Motor neuron (in vitro differentiated cells): ENCODE measurements at places on chromosomes 2 and 18. TPM values are rescaled to one million over a fixed set of nuclear protein-coding genes. Genes with fewer than 3 reads are reported as not detected.

GRCh38 chr2:84902526-84902925 lies 2.9 kb upstream of the TMSB10 start:
- no peak for ATAC-seq

DNA sequence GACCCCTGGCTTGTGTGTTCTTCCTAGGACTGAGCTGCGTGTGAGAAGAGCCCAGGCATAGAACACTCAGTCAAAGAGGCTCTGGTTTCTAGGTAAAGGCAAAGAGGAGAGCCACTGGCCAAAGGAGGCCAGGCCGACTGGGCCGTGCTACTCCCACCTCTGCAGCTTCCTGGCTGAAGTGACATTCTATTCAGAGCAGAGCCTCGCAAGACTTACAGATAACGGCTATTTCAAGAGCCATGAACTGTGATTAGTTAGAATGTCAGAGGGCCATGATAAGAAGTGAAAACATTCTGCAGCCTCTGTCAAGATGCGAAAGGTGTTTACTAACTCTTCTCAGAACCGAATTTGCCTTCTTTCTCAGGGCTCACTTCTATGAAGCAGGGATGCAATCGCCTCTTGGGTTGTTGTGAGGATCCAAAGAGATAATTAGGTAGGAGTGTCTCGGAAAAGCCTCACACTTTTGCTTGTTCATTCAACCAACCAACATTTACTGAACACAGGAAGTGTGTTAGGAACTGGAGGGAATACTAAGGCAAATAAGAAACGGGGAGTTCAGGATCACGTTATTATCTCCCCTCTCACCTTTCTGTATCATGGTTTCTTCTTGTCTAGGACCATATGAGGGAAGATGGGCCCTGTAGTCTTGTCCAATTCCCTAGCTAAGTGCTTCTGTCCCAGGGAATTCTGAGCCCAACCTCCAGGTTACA lies 3.4 kb upstream of the DNAJC5G start:
- ATAC-seq: no peak

DNA sequence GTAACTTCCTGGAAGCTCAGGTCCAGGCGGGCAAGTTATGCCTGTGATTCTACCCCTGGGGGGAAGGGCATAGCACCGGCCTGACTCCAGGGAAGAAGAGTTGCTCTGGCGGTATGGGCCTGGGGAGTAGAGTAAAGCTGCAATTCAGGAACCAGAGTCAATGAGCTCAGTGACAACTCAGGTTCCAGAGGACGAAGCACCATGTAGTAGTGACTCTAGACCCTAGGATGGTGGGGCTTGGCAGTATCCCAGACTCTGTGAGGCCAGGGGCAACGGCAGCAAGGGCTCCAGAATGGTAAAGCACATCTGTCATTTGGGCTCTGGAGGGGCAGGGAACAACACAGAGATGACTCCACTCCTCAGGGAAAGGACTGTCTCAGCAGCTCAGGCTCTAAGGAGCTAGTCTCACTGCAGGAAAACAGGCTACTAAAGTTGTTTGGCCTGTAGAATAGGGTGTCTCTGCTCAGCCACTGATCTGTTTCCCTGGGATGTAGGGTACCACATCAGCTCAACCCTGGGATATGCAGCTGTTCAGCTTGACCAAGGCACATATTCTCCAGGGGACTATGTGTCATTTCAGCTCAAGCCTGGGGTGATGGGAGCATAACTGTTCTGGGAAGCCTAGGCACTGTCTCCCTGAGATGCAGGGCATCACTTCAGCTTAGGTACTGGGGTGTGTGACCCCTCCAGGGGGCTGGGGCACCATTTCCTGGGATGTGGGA lies 36.2 kb upstream of the RHOB start:
- ATAC-seq: no peak

DNA sequence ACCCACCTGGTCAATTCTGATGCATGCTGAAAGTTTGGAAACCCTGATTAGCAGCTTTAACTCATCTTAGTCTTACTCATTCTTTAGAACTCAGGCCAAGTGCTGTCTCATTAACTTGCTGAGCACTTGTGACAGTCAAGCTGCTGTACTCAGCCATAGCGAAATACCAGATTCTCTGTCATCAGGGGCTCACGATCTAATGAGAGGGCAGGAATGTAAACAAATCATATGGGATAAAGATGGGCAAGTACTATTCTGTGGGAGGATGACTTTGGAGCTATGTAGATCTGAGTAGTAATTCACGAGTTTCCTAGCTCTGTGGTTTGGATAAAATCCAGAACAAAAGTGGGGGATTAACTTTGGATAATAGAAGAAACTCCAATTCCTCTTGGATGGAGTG lies 376.6 kb downstream of the HRH4 start:
- no peak for ATAC-seq

DNA sequence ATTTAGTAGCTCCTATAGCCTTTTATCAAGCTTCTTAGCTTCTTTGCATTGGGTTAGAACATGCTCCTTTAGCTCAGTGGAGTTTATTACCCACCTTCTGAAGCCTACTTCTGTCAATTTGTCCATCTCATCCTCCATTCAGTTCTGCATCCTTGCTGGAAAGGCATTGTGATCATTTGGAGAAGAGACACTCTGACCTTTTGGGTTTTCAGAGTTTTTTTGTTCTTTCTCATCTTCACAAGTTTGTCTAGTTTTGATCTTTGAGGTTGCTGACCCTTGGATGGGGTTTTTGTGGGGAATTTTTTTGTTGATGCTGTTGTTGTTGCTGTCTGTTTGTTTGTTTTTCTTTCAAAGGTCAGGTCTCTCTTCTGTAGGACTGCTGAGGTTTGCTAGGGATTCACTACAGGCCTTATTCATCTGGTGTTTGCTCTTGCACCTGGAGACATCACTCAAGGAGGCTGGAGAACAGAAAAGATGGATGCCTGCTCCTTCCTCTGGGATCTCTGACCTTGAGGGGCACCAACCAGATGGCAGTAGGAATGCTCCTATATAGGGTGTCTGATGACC lies 13.9 kb upstream of the TANK start:
- no peak for ATAC-seq

DNA sequence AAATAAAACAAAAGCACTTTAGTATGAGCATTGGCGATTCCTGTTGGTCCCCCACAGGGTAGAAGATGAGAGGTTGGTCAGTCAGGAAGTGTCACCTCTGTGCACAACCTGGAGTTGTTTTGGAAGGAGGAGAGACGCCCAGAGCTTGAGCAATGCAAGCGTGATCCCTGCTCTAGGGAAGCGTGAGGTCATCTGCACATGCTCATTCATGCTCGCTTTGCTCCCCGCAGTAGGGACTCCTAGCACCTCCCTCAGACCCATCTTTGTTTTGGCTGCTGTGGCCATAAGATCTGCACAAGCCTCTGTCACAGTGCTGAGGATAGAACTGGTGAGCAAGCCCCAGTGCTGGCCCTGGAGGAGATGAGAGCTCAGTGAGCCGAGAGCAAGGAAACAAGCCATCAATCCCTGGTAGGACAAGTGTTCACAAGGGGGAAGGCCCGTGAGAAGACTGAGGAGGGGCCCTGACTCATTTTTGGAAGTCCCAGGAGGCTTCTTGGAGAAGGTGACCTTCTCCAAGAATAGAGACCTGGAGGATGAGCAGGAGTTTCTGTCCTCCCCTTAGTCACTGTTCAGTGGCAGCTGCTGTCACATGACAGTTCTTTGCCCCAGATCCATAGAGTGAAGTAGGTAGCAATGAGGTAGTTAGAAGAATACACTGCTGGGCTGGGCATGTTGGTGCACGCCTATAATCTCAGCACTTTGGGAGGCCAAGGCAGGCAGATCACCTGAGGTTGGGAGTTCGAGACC lies 13.3 kb upstream of the ATP8B1 start:
- no peak for ATAC-seq

SLC4A5 gene
- total RNA-seq: 4.5 and 5.9 TPM in 2 replicates

GRCh38 chr2:75587954-75588587 lies 27.3 kb upstream of the EVA1A start:
- peak; percentile 47 for ATAC-seq

LYPD1 gene
- 37.8 and 40.0 TPM in 2 replicates for total RNA-seq

STEAP3 gene
- 26.2 and 38.1 TPM in 2 replicates for total RNA-seq

GRCh38 chr18:48771641-48772375 lies 179.0 kb downstream of the SMAD7 start:
- ATAC-seq: no peak
